ENCODE measurements at places on chromosomes 16 and 17. TPM values are rescaled to one million over a fixed set of nuclear protein-coding genes. Genes with fewer than 3 reads are reported as not detected.

DNA sequence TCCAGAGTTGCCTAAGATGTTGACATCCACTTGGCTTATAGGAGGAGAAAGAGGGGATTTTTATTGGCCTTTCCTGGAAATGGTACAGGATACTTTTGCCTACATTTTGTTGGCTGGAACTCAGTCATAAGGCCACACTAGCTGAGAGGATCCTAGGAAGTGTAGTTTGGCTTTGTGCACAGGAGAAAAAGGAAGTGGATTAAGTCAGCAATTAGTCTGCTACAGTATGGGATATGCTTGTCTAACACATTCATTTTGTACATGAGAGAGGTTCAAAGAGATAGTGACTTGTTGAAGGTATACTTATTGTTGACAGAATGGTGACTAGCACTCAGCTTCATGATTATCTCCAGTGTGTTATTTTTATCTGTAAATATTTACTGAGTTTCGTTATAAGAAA lies 10.3 kb downstream of the UTP18 start:
- DNase-seq = no peak

Gene HSF5
- 0.31 TPM for total RNA-seq

DNA sequence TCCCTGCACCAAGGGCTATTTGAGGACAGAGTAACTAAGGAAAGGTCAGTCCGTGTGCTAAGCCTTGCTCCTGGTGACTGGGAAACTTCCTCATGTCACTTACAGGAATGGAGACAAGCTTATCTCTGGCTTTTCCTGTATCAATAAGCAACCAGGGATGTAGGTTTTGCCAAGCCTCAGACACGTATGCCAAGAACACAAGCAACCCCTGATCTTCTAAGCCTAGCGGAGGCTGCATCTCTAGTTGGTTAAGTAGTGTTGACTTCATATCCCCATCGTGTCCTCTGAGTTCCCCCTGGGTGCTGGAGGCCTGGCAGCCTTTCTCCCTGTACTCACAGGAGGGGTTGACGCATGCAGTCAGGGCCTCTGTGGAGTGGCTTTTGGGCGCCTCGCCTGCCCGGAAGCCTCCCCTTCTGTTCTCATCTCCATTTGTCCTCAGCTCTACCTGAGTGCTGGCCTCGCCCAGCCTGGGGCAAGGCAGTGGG lies 1.4 kb upstream of the C1QTNF1 start:
- no peak for DNase-seq

DNA sequence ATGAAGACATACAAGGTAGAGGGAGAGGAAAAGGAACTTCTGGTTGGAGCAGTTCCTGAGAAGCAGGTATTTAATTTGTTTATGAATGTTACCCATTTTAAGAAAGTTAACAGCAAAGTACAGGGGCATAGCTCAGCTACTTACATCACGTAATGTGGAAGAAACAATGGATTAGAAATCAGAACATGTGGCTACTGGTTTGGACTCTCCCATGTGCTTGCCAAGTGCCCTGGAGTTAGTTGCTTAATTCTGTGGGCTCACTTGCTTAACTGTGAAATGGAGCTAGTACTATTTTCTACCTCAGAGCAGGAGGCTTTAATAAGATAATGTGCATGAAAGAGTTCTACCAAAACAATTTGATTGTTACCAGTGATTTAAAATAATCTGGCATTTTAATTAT lies 27.3 kb downstream of the RSPRY1 start:
- DNase-seq = no peak

GRCh38 chr16:85330006-85330693 lies 217.9 kb upstream of the CIBAR2 start:
- DNase-seq = no peak

DNA sequence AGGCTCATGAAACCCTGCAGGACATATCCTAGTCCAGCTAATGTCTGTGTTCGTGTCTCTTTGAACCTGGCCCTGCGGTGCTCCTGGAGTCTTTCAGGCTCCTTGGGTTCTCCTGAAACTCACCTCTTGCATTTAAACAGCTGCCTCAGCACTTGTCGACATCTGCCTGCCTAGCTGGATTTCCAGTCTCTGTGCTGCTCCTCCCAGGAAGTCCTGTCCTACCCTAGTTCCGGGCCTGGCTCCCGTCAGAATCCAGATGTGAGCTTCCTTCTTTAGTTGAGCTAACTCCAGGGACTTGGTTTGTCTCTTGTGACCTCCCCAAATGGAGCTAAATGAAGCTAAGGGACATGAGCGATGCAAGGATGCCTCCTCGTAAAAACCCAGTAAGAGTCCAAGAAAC lies 155.2 kb upstream of the PIRT start:
- no peak for DNase-seq

DNA sequence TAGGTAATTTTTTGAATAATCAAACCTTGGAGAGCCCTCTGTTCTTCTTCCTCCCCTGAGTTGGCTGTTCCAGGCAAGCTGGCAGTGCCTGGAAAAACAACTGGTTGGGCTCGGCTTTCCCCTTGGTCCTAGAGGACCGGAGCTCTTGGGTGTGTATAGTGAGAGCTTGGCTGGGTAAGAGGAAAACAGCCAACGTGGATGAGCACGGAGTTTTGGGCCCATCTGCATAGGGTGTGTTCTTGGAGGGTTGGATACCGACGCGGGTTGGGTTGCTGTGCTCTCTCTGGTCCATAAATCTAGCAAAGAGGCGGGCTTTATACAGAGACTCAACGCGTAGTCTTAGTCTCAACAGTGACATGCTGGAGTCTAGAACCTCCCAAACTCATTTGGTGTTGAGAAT lies 23.2 kb downstream of the ITGB3 start:
- DNase-seq = no peak

DNA sequence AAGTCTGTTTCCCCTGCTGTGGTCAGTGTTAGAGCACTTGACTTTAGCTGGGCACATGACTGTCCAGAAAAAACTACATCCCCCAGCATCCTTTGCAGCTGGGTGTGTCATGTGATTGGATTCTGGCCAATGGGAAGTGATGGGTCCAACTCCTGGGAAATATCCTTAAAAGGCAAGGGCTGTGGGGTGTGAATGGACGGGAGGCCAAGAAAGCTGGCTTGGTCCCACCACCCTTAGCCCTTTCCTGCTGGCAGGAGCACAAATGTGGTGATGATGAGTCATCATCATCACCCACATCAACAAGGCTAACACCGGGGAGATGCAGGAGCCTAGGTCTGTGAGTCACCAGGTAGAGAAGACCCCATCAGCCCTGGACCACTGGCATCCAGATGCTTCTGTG lies 341.7 kb downstream of the C16orf95 start:
- no peak for DNase-seq

DNA sequence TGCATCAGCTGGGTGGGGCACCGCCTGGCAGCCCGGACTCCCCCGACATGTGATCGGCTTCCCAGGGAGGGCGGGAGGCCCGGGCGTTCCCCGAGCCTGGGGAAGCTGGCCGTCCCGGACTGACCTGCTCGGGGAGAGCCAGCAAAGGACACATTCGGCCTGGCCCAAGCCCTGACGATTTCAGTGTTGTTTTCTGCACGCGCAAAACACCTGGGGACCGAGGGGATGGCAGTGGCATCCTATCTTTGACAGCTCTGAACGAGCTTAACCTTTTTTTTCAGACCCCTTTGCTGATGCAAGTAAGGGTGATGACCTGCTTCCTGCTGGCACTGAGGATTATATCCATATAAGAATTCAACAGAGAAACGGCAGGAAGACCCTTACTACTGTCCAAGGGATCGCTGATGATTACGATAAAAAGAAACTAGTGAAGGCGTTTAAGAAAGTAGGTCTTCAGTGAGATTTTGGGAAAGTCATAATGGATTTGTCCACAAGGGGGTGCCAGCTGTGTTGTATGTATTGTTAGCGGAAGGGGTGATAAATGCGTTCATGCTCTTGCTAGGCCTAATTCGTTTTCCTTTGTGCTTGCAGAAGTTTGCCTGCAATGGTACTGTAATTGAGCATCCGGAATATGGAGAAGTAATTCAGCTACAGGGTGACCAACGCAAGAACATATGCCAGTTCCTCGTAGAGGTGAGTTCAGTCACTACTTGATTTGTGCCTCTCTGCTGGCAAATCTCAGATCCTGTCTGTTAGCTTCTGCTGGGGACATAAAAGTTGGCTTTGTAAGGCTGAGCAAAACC lies 1.0 kb downstream of the EIF1 start:
- peak; percentile 24 for DNase-seq

Gene GLIS2
- total RNA-seq = 8.3 TPM

DNA sequence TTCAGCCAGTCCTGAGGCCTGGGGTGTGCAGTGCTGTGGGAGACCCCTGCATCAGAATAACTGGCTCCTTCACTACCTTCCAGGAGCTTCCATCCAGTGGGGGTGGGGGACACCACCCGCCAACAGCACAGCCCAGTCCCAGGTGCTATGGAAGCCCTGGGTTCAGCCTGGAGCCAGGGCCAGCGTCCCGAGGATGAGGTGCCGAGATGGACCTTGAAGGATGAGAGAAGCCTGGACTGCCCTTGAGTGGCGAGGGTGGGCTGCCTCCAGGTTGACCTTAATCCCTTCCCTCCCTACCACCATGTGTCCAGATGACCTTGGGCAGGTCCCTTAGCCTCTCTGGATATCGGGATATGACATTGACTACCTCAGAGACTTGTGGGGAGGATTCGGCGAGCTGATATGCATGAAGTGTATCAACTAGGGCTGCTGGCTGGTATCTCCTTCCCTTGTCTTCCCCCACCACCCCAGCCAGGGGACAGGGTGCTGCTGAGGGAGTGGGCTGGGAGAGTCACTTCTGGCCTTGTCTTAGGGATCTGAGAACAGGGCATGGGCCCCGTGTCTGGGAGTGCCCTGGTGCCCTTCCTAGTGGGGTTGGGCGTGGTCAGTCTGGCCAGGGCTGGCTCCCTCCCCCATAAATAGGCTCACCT lies 14.2 kb upstream of the LASP1NB start:
- DNase-seq = peak; percentile 26

DNA sequence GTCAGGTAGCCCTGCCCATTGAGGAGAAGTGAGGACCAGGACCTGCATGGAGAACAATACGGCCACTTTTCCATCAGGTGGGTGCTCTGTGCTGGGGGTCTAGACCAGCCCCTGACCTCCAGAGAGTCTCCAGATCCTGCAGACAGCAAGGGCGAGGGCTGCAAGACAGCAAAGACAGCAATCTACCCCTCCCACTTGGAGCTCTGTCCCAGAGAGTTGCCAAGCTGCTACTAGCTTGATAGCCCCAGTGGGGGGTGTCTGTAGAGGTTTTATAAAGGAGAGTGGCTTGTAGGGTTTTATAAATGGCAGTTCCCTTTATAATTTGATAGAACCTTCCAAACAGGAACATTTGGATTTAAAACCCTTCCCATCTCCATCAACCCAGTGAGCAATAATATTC lies 16.7 kb upstream of the SLFN11 start:
- no peak for DNase-seq

- no peak for DNase-seq
Measured at GRCh38 chr17:13498184-13498583, 103.5 kb downstream of the HS3ST3A1 start.

Gene KRTAP9-2
- not detected for total RNA-seq

Gene PLLP
- total RNA-seq = 49.8 TPM

GRCh38 chr17:74089869-74090464 lies 113.5 kb upstream of the RPL38 start:
- peak; percentile 54 for DNase-seq

Measured in dorsolateral prefrontal cortex (tissue), 122 donors.